ENCODE measurements at places on chromosomes 16 and 17. TPM values are rescaled to one million over a fixed set of nuclear protein-coding genes. Genes with fewer than 3 reads are reported as not detected.

Gene PRSS27
- total RNA-seq = 5.0 TPM

Gene HS3ST6
- not detected for total RNA-seq

DNA sequence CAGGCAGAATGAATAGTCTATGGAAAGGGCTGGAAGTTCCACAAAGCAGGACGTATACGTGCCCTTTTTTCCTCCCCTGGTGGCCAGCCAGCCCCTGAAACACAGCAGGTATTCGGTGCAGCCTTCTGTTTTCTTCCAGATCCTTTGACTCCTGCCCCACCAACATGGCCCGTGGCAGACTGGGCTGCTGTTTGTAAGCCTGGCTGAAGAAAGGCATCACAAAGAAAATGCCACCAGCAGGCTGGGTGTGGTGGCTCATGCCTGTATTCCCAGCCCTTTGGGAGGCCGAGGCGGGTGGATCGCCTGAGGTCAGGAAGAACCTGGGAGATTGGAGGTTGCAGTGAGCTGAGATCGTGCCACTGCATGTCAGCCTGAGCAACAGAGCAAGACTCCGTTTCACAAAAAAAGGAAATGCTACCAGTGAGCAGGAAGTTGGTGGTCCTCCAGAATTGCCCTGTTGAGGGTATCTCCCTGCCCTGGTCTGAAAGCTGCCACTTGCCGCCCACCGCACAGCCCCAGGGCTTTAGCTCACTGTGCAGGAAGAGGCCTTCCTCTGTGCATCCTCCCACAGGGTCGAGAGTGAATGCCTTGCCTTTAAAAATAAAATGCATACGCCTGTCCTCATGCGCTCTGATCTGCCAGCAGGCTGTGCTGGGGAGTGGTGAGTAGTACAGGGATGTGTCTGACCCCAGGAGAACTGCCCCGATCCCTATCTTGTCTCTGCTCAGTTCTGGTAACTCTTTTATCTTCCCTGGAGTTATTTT, 587.7 kb downstream of the MAF start:
- H3K4me1 ChIP-seq = no peaks in the 10 kb centered on the region
- no peaks in the 10 kb centered on the region for H3K36me3 ChIP-seq
- no peak overlapping the region for H3K27ac ChIP-seq
- no peaks in the 10 kb centered on the region for H3K27me3 ChIP-seq

DNA sequence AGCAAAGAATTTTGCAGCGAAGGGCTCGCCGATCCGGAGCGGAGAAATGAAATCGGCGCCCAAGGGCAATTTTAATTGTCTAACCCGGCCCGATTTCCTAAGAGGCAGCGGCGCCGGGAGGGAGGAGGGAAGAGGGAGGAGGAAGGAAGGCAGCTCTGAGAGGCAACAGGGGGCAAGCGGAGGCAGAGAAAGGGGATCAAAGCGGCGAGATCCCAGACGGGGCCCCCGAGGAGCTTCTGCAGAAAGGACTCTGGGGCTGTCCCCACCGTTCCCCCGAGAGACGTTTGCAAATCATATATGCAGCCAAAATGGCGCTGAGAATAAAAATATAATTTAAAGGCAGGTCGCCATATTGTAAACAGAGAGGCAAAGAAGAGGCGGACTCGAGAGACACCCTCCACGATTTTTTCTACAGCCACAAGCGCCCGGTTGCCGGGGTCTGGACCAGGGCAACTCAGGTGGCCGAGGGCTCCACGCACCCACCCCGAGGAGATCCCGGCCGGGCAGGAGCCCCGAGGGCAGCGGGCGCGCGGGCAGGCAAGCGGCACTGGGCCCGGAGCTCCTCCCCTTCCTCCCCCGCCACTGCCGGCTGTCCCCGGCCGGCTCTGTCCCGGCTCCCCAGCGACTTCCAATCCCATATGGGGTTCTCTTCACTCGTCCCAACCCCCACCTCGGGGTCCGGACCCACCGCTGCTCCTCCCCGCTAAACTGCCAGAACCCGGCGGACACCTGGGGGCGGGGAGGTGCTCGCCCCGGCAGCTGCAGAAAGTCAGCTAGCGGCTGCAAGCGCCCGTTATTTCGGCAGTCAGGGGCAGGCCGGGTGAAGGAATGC, 1.9 kb downstream of the PHF12 start:
- H3K27me3 ChIP-seq = no peaks in the 10 kb centered on the region
- H3K36me3 ChIP-seq = peaks cover 43% of the 10 kb centered on the region
- H3K4me1 ChIP-seq = peaks cover 7% of the 10 kb centered on the region
- peak; percentile 72 for DNase-seq
- peak overlapping the region; percentile 96 for H3K4me3 ChIP-seq

- H3K27me3 ChIP-seq = no peaks in the 10 kb centered on the region
- no peak for DNase-seq
- H3K27ac ChIP-seq = no peak overlapping the region
- peaks cover 13% of the 10 kb centered on the region for H3K36me3 ChIP-seq
- H3K4me3 ChIP-seq = no peak overlapping the region
Observed at GRCh38 chr17:36885771-36886377, 51.4 kb upstream of the LHX1 start.

Gene ZNF207
- total RNA-seq = 283 TPM

DNA sequence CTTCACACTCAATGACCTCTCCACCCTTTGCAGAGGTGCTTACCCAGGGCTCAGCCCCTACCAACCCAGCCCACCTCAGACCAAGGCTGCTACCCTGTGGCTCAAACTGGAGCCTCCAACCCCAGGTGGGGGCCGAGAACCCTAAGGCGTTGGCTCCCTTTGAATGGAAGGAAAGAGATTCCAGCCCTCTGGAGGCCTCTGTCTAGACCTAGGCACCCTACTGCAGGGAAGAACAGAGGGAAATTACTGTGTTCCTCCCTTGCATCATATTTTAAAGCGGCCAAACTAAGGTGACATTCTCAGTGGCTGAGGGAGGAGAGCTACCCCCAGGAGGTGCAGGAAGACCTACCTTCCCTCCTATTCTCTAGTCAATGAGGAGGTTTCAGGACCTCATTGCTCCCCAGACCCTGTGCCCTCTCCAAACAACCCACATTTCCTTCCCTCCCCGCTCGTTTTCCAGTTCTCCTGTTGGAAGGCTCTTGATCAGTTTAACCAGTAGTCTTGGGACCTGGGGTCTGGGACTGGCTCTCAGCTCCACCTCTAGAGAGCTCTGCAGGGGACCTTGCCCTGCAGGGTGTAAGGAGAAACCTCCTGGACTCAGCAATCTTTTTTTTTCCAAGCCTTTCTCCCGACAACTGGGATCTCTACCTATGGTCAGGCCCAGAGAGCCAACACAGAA, 5.5 kb upstream of the HOXB8 start:
- DNase-seq = no peak
- no peaks in the 10 kb centered on the region for H3K4me1 ChIP-seq
- H3K4me3 ChIP-seq = no peak overlapping the region

GRCh38 chr17:39198186-39198566, 707 bp upstream of the CACNB1 start:
- H3K4me1 ChIP-seq = peaks cover 4% of the 10 kb centered on the region
- no peak overlapping the region for H3K27ac ChIP-seq
- no peak for DNase-seq
- peak overlapping the region; percentile 98 for H3K4me3 ChIP-seq
- peaks cover 29% of the 10 kb centered on the region for H3K36me3 ChIP-seq
- H3K27me3 ChIP-seq = no peaks in the 10 kb centered on the region

GRCh38 chr17:4769628-4770027, 2.1 kb upstream of the TM4SF5 start:
- no peak for DNase-seq
- H3K27me3 ChIP-seq = no peaks in the 10 kb centered on the region
- no peaks in the 10 kb centered on the region for H3K4me1 ChIP-seq
- no peaks in the 10 kb centered on the region for H3K36me3 ChIP-seq
- no peak overlapping the region for H3K4me3 ChIP-seq

GRCh38 chr16:57167953-57168352, 17.9 kb downstream of the PSME3IP1 start:
- H3K4me3 ChIP-seq = no peak overlapping the region
- H3K27me3 ChIP-seq = no peaks in the 10 kb centered on the region
- no peak for DNase-seq
- H3K27ac ChIP-seq = no peak overlapping the region
- H3K36me3 ChIP-seq = peaks cover 70% of the 10 kb centered on the region

DNA sequence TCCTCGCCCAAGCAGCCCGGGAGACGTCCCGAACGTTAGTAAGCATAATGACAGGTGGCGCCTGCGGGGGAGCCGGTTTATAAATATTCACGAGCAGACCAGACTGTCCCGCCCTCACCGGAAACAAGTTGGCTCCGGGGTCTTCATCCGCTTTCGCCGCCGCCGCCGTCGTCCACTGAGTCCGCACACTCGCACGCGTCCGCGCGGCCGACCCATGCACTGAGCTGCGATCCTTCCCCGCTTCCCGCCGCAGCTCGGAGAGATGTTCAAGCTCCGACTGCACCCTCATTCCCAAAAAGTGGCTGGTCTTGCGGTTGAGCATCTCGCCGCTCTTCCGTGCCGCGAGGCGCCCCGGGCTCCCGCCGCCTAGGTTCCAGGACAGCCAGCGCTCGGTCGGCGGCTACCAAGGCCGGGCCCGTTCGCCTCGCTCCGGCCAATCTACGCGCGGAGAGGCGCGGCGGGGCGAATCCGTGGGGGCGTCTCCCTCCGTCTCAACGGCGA, 385 bp downstream of the CFAP119 start:
- H3K4me1 ChIP-seq = no peaks in the 10 kb centered on the region
- peak; percentile 68 for DNase-seq
- H3K4me3 ChIP-seq = peak overlapping the region; percentile 91
- no peaks in the 10 kb centered on the region for H3K27me3 ChIP-seq
- peaks cover 41% of the 10 kb centered on the region for H3K36me3 ChIP-seq

Gene CMTM4
- 40.5 TPM for total RNA-seq

- no peaks in the 10 kb centered on the region for H3K4me1 ChIP-seq
- no peak overlapping the region for H3K4me3 ChIP-seq
- DNase-seq = no peak
- H3K36me3 ChIP-seq = no peaks in the 10 kb centered on the region
Observed at GRCh38 chr16:69176033-69176800, 10.7 kb upstream of the SNTB2 start.

- peaks cover 90% of the 10 kb centered on the region for H3K36me3 ChIP-seq
- no peaks in the 10 kb centered on the region for H3K4me1 ChIP-seq
- no peak for DNase-seq
- no peak overlapping the region for H3K4me3 ChIP-seq
- no peaks in the 10 kb centered on the region for H3K27me3 ChIP-seq
Observed at GRCh38 chr17:75144816-75145512, 9.3 kb downstream of the JPT1 start.
